ENCODE measurements at places on chromosomes 5 and 9.

- H3K4me1 ChIP-seq: peaks cover 4% of the 10 kb centered on the region
- no peaks in the 10 kb centered on the region for H3K27me3 ChIP-seq
- no peak overlapping the region for H3K4me3 ChIP-seq
- no peaks in the 10 kb centered on the region for H3K36me3 ChIP-seq
- no peak for DNase-seq
These were observed 65.2 kb upstream of the RNU6ATAC start for GRCh38 chr9:134229466-134230091.

DNA sequence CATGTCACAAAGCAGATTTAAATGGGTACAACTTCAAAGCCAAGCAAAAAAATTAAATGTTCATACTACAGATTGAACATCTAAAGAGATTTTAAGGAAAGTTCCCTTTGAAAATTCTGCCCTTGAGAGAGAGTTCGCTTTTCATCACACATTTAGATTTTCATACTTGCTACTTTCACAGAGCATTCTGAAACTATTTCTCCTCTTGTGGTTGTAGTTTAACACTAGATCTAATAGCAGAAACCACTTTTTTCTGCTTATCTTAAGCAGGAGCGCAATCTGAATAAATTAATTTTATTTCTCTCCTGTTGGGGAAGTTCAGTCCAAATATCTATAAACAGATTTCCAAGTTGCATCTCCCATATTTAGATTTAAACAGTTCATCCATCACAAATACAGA is 173.3 kb upstream of the RASA1 start:
- H3K4me3 ChIP-seq: no peak overlapping the region
- no peaks in the 10 kb centered on the region for H3K4me1 ChIP-seq
- DNase-seq: no peak
- no peak overlapping the region for H3K27ac ChIP-seq
- H3K36me3 ChIP-seq: no peaks in the 10 kb centered on the region

- no peak overlapping the region for H3K27ac ChIP-seq
- H3K4me1 ChIP-seq: no peaks in the 10 kb centered on the region
- H3K36me3 ChIP-seq: no peaks in the 10 kb centered on the region
These were observed 33.6 kb downstream of the SLC6A7 start for GRCh38 chr5:150223474-150223873.

DNA sequence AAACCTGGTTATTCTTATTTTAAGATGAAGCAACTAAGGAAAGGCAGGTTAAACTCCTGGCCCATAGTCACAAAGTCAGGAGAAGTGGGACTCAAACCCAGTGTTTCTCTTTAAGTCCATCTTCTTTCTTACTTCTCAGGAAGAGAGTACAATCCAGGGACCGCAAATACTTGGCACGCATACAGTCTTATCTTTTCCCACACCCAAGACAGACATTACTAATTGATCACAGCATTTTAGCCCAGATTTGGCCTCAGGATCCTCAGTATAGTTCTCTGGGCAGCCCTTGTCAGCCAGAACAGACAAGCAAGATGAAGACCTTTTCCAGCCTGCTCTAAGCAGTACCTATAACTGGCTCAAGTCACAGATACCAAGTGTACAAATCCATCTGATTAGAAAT is 125.5 kb upstream of the RAI14 start:
- H3K27ac ChIP-seq: no peak overlapping the region
- no peaks in the 10 kb centered on the region for H3K27me3 ChIP-seq
- no peaks in the 10 kb centered on the region for H3K4me1 ChIP-seq
- H3K36me3 ChIP-seq: no peaks in the 10 kb centered on the region
- no peak for DNase-seq

GRCh38 chr5:151173711-151174611 is 16.4 kb upstream of the ANXA6 start:
- no peak overlapping the region for H3K4me3 ChIP-seq
- peaks cover 5% of the 10 kb centered on the region for H3K36me3 ChIP-seq
- no peaks in the 10 kb centered on the region for H3K4me1 ChIP-seq
- no peak for DNase-seq

DNA sequence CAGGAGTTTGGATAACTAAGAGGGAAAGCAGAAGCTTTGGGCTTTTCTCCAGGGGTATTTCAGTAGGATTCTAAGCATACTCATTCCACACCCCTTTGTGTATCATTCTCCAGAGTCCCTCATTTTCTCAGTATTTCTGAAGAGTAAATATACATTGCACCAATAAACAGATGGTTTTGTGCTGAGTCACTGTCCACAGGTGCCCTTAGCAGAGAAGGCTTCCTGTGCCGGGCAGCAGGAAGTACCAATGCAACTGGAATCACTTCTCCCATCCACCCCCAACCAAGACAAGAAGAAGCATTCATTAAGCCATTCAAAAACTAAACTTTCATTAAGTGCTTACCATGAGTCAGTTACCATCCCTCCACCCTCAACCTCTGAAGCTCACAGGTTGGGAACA is 3.6 kb upstream of the CCNJL start:
- H3K27me3 ChIP-seq: peaks cover 7% of the 10 kb centered on the region
- H3K27ac ChIP-seq: no peak overlapping the region
- no peaks in the 10 kb centered on the region for H3K36me3 ChIP-seq
- no peak for DNase-seq
- H3K4me3 ChIP-seq: no peak overlapping the region

- H3K4me3 ChIP-seq: no peak overlapping the region
- H3K27ac ChIP-seq: no peak overlapping the region
- no peaks in the 10 kb centered on the region for H3K4me1 ChIP-seq
- H3K27me3 ChIP-seq: no peaks in the 10 kb centered on the region
- DNase-seq: no peak
These were observed 66.8 kb upstream of the NXNL2 start for GRCh38 chr9:88468226-88468625.

GRCh38 chr5:10162468-10162867 is 87.2 kb downstream of the ATPSCKMT start:
- H3K27me3 ChIP-seq: no peaks in the 10 kb centered on the region
- H3K4me1 ChIP-seq: no peaks in the 10 kb centered on the region
- no peak for DNase-seq
- no peaks in the 10 kb centered on the region for H3K36me3 ChIP-seq

GRCh38 chr5:150801117-150801927 is 22.8 kb downstream of the SMIM3 start:
- no peak overlapping the region for H3K27ac ChIP-seq
- H3K36me3 ChIP-seq: peaks cover 7% of the 10 kb centered on the region
- H3K4me3 ChIP-seq: peak overlapping the region; percentile 55
- DNase-seq: peak; percentile 63
- H3K27me3 ChIP-seq: no peaks in the 10 kb centered on the region

GRCh38 chr5:161283296-161283695 is 263.2 kb downstream of the GABRB2 start:
- H3K27me3 ChIP-seq: no peaks in the 10 kb centered on the region
- DNase-seq: no peak

GRCh38 chr9:21144603-21145002 is 3.0 kb upstream of the IFNW1 start:
- no peaks in the 10 kb centered on the region for H3K36me3 ChIP-seq
- no peak overlapping the region for H3K27ac ChIP-seq
- H3K27me3 ChIP-seq: no peaks in the 10 kb centered on the region
- no peak overlapping the region for H3K4me3 ChIP-seq
- H3K4me1 ChIP-seq: peaks cover 8% of the 10 kb centered on the region
- DNase-seq: no peak

DNA sequence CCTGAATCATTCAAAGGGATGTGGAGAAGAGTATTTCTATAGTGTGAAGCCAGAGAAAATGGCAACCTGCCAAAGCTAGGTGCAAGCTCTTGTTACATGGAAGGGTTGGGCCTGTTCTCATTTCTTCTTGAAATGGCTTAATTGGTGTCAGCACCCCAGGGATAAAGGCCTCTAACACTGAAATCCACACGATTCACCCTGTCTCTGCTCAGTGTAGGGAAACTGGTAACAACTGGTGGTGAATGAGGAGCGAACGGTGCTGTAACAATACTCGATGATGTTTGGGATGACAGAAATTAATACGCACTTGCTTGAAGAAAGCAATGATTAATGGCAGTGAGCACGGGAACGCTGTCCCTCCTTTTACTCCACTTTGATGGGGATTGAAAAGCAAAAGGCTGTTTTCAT is 16.2 kb downstream of the PBX3 start:
- peak overlapping the region; percentile 1 for H3K27ac ChIP-seq
- DNase-seq: peak; percentile 66
- H3K27me3 ChIP-seq: no peaks in the 10 kb centered on the region

- H3K27ac ChIP-seq: no peak overlapping the region
- H3K4me1 ChIP-seq: peaks cover 14% of the 10 kb centered on the region
- DNase-seq: no peak
These were observed 86.0 kb downstream of the PRRT1B start for GRCh38 chr9:131631306-131631705.

DNA sequence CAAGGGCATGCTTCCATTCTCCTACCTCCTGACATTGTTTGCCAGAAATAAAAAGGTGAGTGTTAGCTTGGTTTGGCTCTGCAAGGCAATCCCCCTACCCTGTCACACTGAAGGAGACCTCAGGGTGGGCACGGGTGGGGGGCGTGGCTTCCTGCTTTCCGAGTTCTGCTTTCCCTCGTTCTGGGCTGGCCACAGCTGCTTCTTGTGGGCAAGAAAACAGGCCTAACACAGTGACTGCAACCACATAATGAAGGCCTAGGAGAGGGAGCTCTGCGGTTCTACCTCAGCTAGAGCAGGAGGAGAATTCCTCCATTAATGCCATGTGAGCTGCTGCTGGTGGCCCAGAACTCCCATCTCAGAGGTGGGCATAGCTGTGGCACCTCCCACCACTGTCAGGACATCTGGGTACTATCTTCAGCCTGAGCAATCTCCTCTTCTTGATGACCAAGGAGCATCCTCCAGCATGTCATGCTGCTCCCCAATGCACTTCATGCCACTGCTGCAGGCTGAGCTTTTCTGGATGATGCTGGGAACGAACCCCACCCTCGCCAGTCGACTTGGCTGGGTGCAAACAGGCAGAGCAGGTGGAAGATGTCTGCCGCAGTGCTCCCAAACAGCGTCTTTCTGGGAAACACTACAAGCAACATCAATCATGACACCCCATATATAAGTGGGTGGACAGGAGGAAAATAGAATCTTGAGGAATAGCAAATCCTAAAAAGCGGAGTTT is 139.5 kb upstream of the RAPGEF1 start:
- H3K27ac ChIP-seq: no peak overlapping the region
- no peak overlapping the region for H3K4me3 ChIP-seq
- no peaks in the 10 kb centered on the region for H3K36me3 ChIP-seq
- H3K27me3 ChIP-seq: no peaks in the 10 kb centered on the region
- DNase-seq: peak; percentile 21

GRCh38 chr9:115391168-115391825 is 273.3 kb upstream of the TNC start:
- H3K4me1 ChIP-seq: no peaks in the 10 kb centered on the region
- no peaks in the 10 kb centered on the region for H3K27me3 ChIP-seq
- no peak overlapping the region for H3K27ac ChIP-seq
- H3K36me3 ChIP-seq: no peaks in the 10 kb centered on the region
- no peak overlapping the region for H3K4me3 ChIP-seq

GRCh38 chr9:88326936-88327335 is 61.3 kb upstream of the SPIN1 start:
- peaks cover 35% of the 10 kb centered on the region for H3K4me1 ChIP-seq
- H3K4me3 ChIP-seq: no peak overlapping the region
- H3K27me3 ChIP-seq: no peaks in the 10 kb centered on the region
- no peaks in the 10 kb centered on the region for H3K36me3 ChIP-seq

DNA sequence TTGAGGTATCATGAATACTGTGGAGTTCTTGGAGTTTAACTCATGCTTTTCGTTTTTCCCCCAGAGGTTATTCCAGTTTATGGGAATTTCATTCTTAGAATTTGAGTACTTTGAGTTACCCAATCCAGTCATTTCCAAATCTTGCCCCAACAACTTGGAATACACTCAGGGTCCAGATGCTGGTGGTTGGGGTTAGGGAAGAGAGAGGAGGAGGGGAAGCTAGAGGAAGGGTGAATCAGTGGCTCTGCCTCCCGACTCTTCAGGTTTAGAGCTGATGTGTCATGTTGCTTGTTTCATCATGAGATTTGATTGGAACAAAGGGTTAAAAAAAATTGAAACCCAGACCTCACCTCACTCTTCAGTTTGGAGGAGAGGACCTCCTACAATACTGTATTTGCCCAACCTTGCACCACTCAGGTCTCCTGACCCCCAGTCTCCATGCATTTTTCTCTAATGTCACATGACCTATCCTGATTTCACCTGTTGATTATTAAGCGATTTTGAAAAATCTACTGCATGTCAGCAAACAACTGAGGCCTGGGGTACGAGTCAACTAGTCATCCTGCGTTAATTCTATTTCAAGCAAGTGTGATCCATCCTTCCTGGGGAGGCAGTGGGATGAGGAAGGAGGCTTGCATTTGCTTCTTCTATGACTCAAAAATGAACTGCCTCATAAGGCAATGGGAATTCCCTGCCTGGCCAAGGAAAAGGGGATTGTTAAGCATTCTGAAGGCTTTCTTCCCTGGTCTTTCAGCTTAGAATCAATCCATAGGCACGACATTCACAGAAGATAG is 6.2 kb upstream of the SLC1A3 start:
- no peak overlapping the region for H3K4me3 ChIP-seq
- no peaks in the 10 kb centered on the region for H3K36me3 ChIP-seq

DNA sequence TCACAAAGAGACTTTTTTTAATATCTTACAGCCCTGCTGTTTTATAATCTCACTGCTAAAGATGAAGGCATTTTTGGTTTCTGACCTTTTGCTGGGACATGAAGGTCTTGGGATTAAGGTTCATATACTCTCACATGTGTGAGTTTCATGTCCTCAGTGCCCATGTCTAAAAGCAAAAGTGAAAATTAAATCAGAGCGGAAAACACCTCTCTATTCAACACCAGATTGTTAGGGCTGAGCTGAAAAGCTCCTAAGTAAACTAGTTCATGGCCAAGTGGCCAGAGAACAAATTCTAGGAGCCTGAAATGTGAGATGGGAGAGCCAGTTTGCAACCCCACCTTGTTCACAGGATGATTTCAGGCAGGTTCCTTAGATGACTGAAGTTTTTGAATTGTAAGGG is 110.9 kb downstream of the GRIA1 start:
- DNase-seq: no peak
- H3K4me3 ChIP-seq: no peak overlapping the region
- peaks cover 3% of the 10 kb centered on the region for H3K27me3 ChIP-seq
- no peaks in the 10 kb centered on the region for H3K36me3 ChIP-seq
- no peak overlapping the region for H3K27ac ChIP-seq
- no peaks in the 10 kb centered on the region for H3K4me1 ChIP-seq

GRCh38 chr9:33524306-33524947 is 376 bp downstream of the ANKRD18B start:
- DNase-seq: no peak
- peak overlapping the region; percentile 59 for H3K4me3 ChIP-seq
- no peaks in the 10 kb centered on the region for H3K36me3 ChIP-seq
- H3K4me1 ChIP-seq: peaks cover 14% of the 10 kb centered on the region
- H3K27me3 ChIP-seq: peaks cover 2% of the 10 kb centered on the region

- DNase-seq: no peak
- H3K4me1 ChIP-seq: peaks cover 22% of the 10 kb centered on the region
- no peak overlapping the region for H3K27ac ChIP-seq
- H3K4me3 ChIP-seq: no peak overlapping the region
- no peaks in the 10 kb centered on the region for H3K36me3 ChIP-seq
These were observed 81.9 kb upstream of the RPS23 start for GRCh38 chr5:82360022-82360421.

Measured in common myeloid progenitor, CD34-positive (primary cell).